ENCODE measurements at places on chromosomes 13 and 19. TPM values are rescaled to one million over a fixed set of nuclear protein-coding genes. Genes with fewer than 3 reads are reported as not detected.

- no peak for DNase-seq
These were observed 713.4 kb downstream of the SLITRK5 start for GRCh38 chr13:88384542-88384941.

ZNF813 gene
- total RNA-seq = 3.6 TPM

DNA sequence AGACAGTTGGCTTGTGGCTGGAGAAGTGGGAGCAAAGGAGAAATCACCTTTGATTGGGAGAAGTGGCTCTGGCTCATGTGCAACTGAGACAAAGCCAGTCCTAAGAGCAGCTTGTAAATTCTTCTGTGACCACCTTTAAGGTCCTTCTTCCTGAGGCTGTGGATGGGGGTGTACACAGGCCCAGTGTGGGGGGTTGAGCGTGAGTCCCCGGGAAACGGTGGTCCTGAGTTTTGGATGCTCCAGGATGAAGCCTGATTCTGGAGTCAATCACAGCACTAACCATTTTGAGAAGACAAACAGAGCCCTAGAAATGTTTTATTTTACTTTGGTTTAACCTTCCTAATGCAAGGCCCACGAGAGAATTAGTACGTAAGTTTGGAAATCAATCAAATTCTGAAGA, 3.9 kb upstream of the CEBPA start:
- no peak for DNase-seq

PTGER1 gene
- total RNA-seq = 0.54 TPM

DNA sequence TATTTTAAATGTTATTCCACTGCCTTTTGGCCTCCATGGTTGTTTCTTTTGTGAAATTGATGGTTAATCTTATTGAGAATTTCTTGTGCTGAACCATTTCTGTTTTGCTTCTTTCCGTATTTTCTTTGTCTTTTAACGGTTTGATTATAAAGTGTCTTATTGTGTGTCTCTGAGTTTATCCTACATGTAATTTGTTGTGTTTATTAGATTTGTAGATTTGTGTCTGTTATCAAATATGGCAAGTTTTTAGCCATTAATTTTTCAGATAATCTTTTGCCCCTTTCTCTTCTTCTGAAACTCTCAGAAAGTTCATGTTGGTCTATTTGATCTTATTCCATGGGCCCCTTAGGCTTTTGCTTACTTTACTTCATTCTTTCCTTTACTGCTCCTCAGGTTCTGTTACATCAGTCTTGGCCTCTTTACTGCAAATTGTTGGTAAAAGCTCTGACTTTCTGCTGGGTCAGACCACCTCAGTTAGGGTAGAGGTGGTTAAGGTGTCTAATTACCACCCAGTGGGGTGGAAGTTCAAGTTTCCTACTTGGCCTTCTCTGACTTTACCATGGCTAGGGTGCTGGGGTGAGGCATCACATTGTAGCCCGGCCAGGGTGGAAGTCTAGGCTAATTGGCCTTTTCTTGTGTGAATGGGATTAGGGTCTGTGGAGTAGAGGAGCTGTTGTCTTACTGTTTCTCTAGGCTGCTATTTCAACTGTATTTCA, 58.3 kb downstream of the ZMYM2 start:
- no peak for DNase-seq
